ENCODE measurements at places on chromosomes 12 and 14. TPM values are rescaled to one million over a fixed set of nuclear protein-coding genes. Genes with fewer than 3 reads are reported as not detected.

GRCh38 chr12:120167529-120168095, 26.9 kb downstream of the GCN1 start:
- DNase-seq, result no peak

The CIROP gene
- not detected for total RNA-seq

The KCNH5 gene
- not detected for total RNA-seq

GRCh38 chr12:114779647-114780046, 95.7 kb upstream of the TBX3 start:
- no peak for DNase-seq

The OTX2 gene
- not detected for total RNA-seq

DNA sequence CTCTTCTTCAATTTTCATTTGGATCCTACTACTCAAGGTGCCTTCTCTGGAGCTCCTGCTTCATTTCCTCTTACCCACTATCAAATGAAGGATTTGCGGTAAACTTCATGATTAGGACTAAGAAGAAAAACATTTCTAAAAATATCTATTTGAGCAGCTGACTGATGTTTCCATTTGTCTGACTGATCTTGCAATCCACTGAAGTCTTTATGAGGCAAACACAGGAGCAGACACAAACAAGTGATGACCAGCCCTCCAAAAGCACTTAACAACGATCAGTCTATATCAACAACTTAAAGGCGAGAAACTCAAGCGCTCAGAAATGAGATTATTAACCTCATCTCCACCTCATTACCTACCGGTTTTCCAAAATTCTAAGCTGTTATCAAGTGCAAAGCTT, 26.2 kb downstream of the OSBPL8 start:
- no peak for DNase-seq

DNA sequence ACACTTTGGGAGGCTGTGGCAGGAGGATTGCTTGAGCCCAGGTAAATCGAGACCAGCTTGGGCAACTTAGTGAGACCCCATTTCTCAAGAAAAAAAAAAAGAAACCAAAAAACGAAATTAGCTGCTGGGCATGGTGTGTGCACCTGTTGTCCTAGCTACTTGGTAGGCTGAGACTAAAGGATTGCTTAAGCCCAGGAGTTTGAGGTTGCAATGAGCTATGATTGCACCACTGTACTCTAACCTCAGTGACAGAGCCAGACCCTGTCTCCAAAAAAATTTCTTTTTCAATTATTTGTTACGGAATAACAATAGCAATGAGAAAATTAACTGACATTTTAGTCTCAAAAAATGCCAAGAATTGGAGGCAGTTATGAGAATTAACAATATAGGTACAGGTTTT, 128.0 kb downstream of the CCDC91 start:
- no peak for DNase-seq

GRCh38 chr12:2064071-2064507, 11.3 kb downstream of the CACNA1C start:
- DNase-seq, result no peak

DNA sequence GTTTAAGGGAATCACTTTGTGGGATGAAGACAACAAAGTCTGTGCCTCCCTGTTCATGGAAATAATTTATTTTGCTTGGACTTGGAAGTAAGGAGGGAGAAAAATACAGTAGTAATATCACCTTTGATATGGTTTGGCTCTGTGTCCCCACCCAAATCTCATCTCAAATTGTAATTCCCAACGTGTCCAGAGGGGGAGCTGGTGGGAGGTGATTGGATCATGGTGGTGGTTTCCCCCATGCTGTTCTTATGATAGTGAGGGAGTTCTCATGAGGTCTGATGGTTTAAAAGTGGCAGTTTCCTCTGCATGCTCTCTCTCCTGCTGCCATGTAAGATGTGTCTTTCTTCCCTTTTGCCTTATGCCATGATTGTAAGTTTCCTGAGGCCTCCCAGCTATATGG, 460.7 kb downstream of the NOVA1 start:
- DNase-seq, result no peak

DNA sequence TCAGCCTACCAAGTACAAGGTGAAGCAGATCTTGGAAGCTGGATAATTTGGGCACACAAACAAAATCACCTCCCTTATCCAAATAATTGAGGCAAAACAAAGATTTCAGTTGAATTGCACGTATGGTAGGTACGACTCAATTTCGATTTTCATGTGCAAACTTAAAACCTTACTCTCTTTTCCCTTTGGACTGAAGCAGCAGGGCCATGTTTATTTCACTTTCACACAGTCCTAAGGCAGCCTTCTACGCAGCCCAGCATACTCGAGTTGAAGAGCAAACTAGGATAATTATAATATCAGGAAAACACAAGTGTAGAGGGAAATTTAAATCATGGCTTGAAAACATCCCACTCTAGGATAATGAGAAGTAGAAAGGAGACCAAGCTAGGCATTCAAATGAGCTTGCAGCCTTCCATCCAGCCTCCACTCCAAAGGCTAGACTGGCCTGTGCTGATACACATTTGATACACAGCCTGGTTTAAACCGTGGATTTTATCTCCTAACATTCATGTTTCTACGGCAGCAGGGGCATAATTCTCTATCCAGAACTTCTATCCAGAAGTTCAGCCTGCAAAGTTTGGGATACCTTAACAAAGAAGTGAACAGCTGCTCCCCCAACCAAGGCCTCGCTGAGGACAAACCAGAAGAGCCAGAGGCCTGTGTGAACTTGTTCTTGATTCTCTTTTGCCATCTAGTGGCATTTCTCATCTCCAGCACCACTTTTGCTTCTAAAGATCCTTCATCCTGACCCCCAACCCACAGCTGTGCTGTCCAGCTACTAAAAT, 2.4 kb upstream of the RNASE7 start:
- DNase-seq, result no peak

- DNase-seq, result no peak
Observed at GRCh38 chr12:94589591-94590001, 60.8 kb downstream of the TMCC3 start.

DNA sequence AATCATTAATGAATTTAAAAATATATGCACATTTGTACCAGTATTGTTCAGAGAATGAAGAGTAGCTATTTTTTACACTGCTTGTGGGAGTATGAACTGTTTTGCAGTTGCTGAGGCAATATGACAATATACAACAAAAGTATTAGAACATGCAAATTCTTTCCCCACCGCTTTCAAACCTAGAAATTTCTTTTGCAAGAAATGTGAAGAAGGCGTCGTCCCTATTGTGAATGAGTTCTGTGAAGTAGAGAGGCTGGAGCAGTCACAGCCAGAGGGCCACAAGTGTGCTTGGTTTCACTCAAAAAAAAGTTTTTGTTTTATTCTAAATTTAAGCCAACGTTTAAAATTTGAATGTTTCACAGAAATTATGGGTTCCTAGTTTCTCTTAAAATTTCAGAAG, 184.9 kb downstream of the ALG10B start:
- DNase-seq, result no peak

DNA sequence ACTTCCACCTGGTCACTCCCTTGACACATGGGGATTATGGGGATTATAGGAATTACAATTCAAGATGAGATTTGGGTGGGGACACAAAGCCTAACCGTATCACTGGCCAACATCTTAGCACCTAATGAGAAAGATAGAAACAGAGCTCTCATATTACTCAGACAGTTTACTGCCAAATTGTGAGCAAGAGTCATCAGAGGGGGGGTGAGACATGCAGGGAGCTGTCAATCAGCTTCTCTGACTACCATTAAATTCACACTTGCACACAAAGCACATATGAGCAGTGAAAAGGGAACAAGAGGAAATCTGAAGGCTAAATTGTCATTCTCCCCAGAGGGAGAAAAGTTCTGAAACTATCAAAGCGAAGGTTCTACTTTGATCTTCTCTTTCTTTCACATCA, 78.1 kb upstream of the GRIN2B start:
- DNase-seq, result no peak

DNA sequence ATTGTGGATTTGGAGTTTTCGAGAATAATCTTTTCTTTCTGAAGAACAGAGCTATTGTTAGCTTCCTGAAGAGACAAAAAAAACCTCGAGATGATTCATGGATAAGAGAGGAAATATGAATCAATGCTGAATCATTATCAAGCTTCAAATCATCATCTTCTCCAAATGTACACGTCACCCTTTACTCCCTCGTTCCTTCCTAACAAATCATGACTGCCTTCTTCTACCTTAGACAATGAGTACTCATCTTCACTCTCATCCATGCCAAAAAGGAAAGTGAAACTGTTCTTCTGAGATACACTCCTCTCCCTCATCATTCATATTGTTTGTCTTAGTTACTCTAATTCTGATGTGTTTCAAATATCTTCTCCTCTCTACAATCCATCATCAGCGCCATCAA, 1115.8 kb upstream of the ATXN7L3B start:
- no peak for DNase-seq

DNA sequence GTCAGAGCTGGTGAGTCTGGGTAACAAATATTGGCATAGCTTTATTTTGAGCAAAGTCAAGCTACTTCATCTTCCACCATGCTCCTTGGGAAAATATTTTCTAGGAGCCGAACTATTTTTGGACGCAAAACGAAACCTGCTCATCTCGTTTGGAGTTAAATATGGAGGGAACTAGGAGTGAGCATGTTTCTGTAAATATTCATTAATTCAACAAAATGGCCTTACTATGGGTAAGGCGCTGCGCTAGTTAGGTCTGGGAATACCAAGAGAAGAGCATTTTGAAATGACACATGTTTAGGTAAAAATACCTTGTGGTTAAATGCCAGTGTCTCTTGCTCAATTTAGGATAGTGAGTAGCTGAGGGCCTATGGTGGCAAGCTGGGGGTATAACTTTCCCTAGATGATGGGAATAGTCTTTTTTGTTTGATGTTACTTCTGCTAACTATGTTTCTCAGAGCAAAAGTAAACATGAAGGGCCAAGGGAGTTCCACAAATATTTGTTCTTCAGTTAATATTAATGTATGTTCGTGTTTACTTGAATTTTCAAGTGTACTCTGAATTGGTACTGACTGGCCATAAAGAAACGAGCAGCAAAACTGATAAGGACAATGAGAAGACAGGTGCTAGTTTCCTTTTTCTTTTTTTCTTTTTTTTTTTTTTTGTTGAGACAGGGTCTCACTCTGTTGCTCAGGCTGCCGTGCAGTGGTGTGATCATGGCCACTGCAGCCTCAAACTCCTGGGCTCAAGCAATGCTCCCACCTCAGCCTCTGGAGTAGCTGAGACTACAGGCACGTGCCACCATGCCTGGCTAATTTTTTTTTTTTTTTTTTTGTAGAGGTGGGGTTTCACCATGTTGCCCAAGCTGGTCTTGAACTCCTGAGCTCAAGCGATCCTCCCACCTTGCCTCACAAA, 77.7 kb downstream of the MAP1LC3B2 start:
- DNase-seq, result no peak

GRCh38 chr12:108915632-108916133, 35.8 kb downstream of the DAO start:
- no peak for DNase-seq
